Astrocyte (in vitro differentiated cells and primary cell): ENCODE measurements at places on chromosomes 2 and 18. TPM values are rescaled to one million over a fixed set of nuclear protein-coding genes. Genes with fewer than 3 reads are reported as not detected.

Gene COL3A1
- total RNA-seq = 350 and 458 TPM in 2 replicates

Gene SANBR
- total RNA-seq = 13.7 and 14.0 TPM in 2 replicates

Gene ASTL
- total RNA-seq = not detected in 2 replicates

Gene SPIRE1
- total RNA-seq = 38.9 and 42.0 TPM in 2 replicates

Gene DLX2
- total RNA-seq = 2.1 and 2.2 TPM in 2 replicates

Gene RNU2-63P
- 4.2 and 6.6 TPM in 2 replicates for total RNA-seq

Gene AP1S3
- total RNA-seq = 11.1 and 14.3 TPM in 2 replicates

Gene LIPG
- total RNA-seq = 11.0 and 18.3 TPM in 2 replicates

Gene HOXD9
- total RNA-seq = not detected in 2 replicates

DNA sequence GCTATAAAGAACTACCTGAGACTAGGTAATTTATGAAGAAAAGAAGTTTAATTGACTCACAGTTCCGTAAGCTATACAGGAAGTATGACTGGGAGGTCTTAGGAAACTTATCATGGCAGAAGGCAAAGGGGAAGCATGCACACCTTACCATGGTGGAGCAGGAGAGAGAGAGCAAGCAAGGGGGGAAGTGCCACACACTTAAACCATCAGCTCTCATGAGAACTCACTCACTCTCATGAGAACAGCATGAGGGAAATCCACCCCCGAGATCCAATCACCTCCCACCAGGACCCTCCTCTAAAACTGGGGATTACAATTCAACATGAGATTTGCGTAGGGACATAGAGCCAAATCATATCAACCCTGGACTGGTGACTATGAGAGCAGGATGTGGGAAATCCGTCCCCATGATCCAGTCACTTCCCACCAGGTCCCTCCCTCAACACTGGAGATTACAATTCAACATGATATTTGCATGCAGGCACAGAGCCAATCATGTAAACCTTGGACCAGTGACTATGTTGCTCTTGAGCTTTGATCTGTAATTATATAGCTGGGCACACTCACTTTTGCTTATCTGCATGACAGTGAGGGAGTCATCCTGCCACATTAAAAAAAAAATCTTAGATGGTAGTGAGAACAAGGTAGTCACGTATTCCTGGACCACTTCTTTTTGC lies 12.9 kb downstream of the ADAM23 start:
- no peak overlapping the region for H3K27ac ChIP-seq
- H3K27me3 ChIP-seq = no peaks in the 10 kb centered on the region
- H3K4me1 ChIP-seq = no peaks in the 10 kb centered on the region
- no peak for DNase-seq
- H3K4me3 ChIP-seq = no peak overlapping the region

GRCh38 chr18:44841221-44841620 lies 160.5 kb downstream of the SETBP1 start:
- no peak overlapping the region for H3K27ac ChIP-seq
- H3K27me3 ChIP-seq = no peaks in the 10 kb centered on the region
- peak; percentile 45 for DNase-seq
- no peak overlapping the region for H3K4me3 ChIP-seq

DNA sequence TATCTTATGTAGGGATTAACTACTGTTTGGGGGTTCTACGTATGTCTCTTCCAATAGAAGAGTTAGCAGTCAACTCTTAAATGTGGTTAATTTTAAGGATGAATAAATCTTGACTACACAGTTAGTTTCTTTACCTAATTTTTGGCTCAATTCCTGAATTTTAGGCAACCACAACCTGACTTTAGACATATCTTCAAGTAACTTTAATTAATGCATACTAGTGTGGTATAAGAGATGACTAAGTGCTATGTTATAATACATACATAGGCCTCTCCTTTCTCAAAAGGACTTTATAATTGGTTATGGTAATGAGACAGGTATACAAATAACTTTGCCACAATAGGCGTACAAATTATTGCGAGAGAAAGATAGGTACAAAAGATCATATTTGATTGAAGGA lies 312.0 kb downstream of the IRS1 start:
- DNase-seq = peak; percentile 60
- peaks cover 19% of the 10 kb centered on the region for H3K4me1 ChIP-seq
- no peak overlapping the region for H3K27ac ChIP-seq
- no peak overlapping the region for H3K4me3 ChIP-seq

- H3K4me3 ChIP-seq = no peak overlapping the region
- no peaks in the 10 kb centered on the region for H3K4me1 ChIP-seq
- H3K36me3 ChIP-seq = no peaks in the 10 kb centered on the region
- DNase-seq = no peak
- no peak overlapping the region for H3K27ac ChIP-seq
These were observed 128.7 kb downstream of the EIPR1 start for GRCh38 chr2:3248754-3249475.

- H3K27ac ChIP-seq = no peak overlapping the region
- no peaks in the 10 kb centered on the region for H3K27me3 ChIP-seq
- H3K36me3 ChIP-seq = no peaks in the 10 kb centered on the region
These were observed 6.1 kb downstream of the SOS1 start for GRCh38 chr2:39114771-39115170.

DNA sequence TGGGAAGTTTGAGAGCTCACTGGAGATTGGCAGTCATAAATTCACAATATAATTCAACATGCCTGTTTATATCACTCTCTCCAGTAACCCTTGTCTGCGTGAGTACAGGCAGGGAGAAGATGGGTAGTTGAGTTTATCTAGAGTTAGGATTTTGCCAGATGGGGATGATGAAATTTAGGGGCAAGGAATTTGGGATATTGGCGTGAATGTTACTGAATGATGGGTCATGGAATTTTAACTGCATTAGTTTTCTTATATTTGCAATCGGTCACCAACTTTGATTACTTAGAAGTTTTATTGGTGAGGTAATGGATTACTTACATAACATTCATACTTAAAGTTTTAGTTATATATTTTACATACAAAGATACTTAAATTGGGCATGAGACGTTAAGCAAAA lies 35.1 kb downstream of the SANBR start:
- H3K4me1 ChIP-seq = no peaks in the 10 kb centered on the region
- no peak for DNase-seq
- H3K27me3 ChIP-seq = no peaks in the 10 kb centered on the region
- peaks cover 5% of the 10 kb centered on the region for H3K36me3 ChIP-seq
- H3K27ac ChIP-seq = no peak overlapping the region

- H3K36me3 ChIP-seq = no peaks in the 10 kb centered on the region
- no peak overlapping the region for H3K4me3 ChIP-seq
- DNase-seq = peak; percentile 24
- H3K27ac ChIP-seq = no peak overlapping the region
- no peaks in the 10 kb centered on the region for H3K4me1 ChIP-seq
These were observed 14.2 kb upstream of the DOCK10 start for GRCh38 chr2:225056330-225057073.

GRCh38 chr2:9196637-9197036 lies 10.0 kb upstream of the ASAP2 start:
- H3K27ac ChIP-seq = no peak overlapping the region
- no peak overlapping the region for H3K4me3 ChIP-seq
- no peaks in the 10 kb centered on the region for H3K27me3 ChIP-seq
- no peaks in the 10 kb centered on the region for H3K36me3 ChIP-seq

- H3K36me3 ChIP-seq = no peaks in the 10 kb centered on the region
- no peak for DNase-seq
- H3K4me1 ChIP-seq = no peaks in the 10 kb centered on the region
- H3K4me3 ChIP-seq = no peak overlapping the region
- no peaks in the 10 kb centered on the region for H3K27me3 ChIP-seq
These were observed 973.8 kb upstream of the GYPC start for GRCh38 chr2:125681976-125682805.

- no peak overlapping the region for H3K27ac ChIP-seq
- H3K4me1 ChIP-seq = no peaks in the 10 kb centered on the region
- no peaks in the 10 kb centered on the region for H3K36me3 ChIP-seq
- DNase-seq = no peak
- no peak overlapping the region for H3K4me3 ChIP-seq
These were observed 81.8 kb downstream of the RTP5 start for GRCh38 chr2:241951316-241951700.

- H3K27ac ChIP-seq = no peak overlapping the region
- DNase-seq = no peak
- no peak overlapping the region for H3K4me3 ChIP-seq
- H3K27me3 ChIP-seq = no peaks in the 10 kb centered on the region
- H3K4me1 ChIP-seq = peaks cover 17% of the 10 kb centered on the region
These were observed 103.6 kb downstream of the ACKR3 start for GRCh38 chr2:236673126-236673822.

GRCh38 chr18:79740521-79741361 lies 57.0 kb upstream of the KCNG2 start:
- DNase-seq = no peak
- H3K36me3 ChIP-seq = peaks cover 6% of the 10 kb centered on the region
- H3K27me3 ChIP-seq = no peaks in the 10 kb centered on the region
- no peaks in the 10 kb centered on the region for H3K4me1 ChIP-seq
- no peak overlapping the region for H3K4me3 ChIP-seq
- no peak overlapping the region for H3K27ac ChIP-seq

DNA sequence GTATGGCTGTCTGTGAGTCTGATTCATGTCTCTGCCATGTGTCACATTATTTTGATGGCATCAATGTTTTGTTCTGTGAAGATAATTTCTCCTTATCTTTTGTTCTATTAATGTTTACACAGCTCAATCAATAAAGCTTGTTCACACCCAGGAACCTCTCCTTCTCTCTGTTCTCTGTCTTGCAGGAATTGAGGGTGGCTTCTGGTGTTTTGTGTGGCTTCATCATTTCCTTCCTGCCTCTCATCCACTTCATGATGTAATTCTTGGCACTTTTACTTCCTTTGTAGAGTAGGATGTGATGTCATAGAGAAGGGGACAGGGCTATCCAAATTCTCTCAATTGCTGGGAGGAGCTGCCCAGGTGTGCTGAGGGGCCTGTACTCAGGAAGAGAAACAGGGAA lies 27.2 kb downstream of the ASXL3 start:
- no peak for DNase-seq
- H3K4me1 ChIP-seq = no peaks in the 10 kb centered on the region
- H3K4me3 ChIP-seq = no peak overlapping the region
- no peaks in the 10 kb centered on the region for H3K36me3 ChIP-seq
- H3K27ac ChIP-seq = no peak overlapping the region

DNA sequence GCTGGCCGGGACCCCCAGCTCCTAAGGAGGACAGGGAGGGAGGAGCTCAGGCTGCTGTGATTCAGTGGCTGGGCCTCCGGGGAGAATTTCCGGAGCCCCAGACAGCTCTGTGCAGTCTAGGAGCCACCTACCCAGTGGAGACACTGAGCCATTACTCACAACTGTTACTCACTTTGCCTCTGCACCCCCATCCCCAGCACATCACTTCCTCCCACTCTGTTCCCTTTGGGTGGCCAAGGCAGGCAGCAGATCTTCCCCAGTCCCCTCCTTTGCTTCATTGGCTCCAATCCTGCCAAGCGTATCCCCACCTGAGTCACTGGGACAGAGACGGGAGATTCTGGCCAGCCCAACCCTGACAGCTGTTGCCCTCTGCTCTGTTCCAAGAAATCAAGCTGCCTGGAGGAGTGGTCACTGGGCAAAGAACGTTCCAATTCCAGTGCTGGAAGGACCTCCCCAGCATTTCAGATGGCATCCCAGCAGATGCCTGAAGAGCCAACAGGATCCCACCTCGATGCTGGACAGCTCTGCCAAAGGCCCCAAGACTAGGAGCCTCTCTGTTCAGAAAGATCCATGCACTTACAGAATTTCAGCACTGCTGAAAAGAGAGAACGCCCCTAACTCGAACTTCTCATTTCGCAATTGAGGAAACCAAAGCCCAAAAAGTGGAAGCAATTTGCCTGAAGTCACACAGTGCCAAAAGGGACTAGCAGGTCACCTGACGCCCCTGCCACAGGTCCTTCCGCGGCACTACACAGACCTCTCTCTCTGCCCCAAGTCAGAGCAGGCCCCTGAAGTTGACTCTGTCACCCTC lies 68.3 kb downstream of the TNS1 start:
- H3K27me3 ChIP-seq = no peaks in the 10 kb centered on the region
- DNase-seq = peak; percentile 98
- H3K4me3 ChIP-seq = no peak overlapping the region
- peaks cover 96% of the 10 kb centered on the region for H3K4me1 ChIP-seq
- no peaks in the 10 kb centered on the region for H3K36me3 ChIP-seq

DNA sequence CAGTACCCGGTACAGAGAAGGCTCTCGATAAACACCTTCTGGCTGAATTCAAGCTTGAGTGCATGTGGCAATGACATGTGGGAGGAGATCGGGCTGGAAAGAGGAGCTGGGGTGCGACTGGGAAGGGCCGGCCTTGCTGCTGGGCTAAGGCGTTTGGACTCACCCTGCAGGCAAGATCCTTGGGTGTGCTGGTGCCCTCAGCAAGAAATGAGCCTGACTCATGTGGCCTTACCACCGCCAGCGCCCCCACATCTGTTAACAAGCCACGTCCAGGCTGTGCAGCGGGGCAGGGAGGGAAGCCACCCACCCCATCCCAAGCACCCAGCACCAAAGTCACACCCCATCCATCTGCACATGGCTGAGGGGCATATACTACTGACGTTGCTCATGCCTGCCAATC lies 1.3 kb downstream of the HS1BP3 start:
- H3K4me3 ChIP-seq = no peak overlapping the region
- H3K27ac ChIP-seq = no peak overlapping the region
- no peaks in the 10 kb centered on the region for H3K36me3 ChIP-seq
- DNase-seq = no peak
- peaks cover 13% of the 10 kb centered on the region for H3K4me1 ChIP-seq
- H3K27me3 ChIP-seq = peaks cover 5% of the 10 kb centered on the region

GRCh38 chr2:98623657-98624056 lies 15.3 kb downstream of the UNC50 start:
- H3K27me3 ChIP-seq = no peaks in the 10 kb centered on the region
- no peaks in the 10 kb centered on the region for H3K36me3 ChIP-seq
- H3K4me1 ChIP-seq = no peaks in the 10 kb centered on the region

- DNase-seq = peak; percentile 12
- H3K27me3 ChIP-seq = no peaks in the 10 kb centered on the region
- H3K27ac ChIP-seq = no peak overlapping the region
- no peaks in the 10 kb centered on the region for H3K4me1 ChIP-seq
- H3K4me3 ChIP-seq = no peak overlapping the region
These were observed 199.7 kb downstream of the PID1 start for GRCh38 chr2:229071292-229071976.

DNA sequence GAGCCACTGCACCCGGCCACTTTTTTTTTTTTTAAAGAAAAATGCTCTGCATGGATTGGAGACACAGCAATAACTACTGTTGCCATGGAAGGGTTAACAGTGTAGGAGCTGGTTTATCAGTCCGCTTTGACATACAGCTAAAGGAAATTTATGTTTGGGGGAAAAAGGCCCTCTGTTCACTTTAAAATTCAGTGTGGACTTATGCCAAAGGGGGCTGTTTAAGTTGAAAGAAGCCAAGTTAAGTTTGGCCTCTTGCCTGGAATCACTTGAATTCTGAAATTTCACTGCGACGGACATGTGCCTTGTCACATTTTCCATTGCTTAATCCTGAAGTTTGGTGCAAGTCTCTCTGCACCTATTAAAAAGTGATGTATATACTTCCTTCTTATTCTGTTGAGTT lies 3.1 kb downstream of the KCNE4 start:
- H3K27ac ChIP-seq = peak overlapping the region; percentile 3
- no peaks in the 10 kb centered on the region for H3K36me3 ChIP-seq
- H3K27me3 ChIP-seq = no peaks in the 10 kb centered on the region
- H3K4me3 ChIP-seq = no peak overlapping the region
- H3K4me1 ChIP-seq = peaks cover 27% of the 10 kb centered on the region
- peak; percentile 73 for DNase-seq
